ENCODE measurements at places on chromosomes 3 and 15.

DNA sequence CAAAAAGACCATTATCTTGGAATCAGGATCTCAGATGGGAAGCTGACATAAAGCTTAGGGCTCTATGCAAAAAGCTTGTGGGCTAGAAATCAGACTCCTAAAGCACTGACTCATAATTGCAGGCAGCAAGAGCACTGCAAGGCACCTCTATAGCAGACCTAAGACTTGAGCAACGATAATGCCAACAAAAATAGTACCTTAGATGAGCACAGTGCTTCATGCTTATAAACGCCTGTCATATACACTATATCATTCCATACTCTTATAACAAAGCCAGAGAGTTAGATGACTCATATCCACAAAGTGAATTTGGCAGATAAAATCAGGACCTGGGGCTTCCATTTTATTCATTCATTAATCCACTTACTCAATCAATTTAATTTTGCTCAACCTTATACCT lies 560.8 kb downstream of the MCTP2 start:
- DNase-seq = no peak

GRCh38 chr3:122785231-122785630 lies 8.4 kb downstream of the HSPBAP1 start:
- DNase-seq = no peak

GRCh38 chr3:150960708-150961684 lies 11.5 kb downstream of the CLRN1 start:
- no peak for DNase-seq

DNA sequence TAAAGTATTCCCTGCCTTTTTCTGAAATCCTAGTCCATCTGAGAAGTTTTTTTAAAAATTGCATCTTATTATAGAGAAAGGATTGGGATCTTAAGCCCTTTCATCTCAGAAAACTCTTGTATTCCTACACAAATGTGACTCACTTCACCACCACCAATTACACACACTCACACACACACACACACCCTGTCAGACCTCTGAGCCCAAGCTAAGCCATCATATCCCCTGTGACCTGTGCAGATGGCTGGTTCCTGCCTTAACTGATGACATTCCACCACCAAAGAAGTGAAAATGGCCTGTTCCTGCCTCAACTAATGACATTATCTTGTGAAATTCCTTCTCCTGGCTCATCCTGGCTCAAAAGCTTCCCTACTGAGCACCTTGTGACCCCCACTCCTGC lies 1181.9 kb downstream of the ROBO2 start:
- no peak for DNase-seq

- DNase-seq = no peak
Measured at GRCh38 chr3:94429517-94429916, 366.7 kb downstream of the NSUN3 start.

DNA sequence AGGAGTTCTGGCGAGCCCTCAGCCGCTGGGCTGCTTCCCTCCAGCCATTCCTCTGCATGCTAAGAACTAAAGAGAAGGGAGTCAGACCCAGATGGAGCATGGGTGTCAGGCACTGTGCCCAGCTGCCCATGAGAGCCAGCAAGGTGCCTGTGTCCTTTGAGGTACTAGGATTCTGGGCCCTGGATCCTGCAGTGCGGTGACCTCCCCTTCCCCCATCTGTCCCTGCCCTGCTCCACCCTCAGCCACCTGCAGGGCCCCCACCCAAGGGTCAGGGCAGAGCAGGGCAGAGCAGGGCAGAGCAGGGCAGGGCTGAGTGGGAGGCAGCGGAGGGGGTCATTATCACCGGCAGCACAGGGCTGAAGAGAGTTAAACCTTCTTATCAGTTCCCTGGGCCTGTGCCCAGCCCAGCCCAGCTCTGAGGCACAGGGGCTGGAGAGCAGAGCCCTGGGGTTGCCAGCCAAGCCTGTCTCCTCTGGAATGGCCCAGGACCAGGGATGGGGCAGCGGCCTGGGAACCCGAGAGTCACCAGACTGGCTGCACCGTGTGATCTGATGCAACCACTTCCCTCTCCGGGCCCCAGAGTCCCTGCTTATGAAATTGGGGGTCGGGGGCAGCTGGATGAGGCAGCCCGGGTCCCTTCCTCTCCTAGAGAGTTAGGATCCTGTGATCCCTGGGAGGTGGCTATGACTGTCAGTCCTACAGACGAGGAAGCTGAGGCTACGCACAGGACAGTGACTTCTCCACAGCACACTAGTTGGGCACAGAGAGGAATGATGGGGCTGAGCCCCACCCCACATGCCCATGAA lies 17.3 kb downstream of the ZDHHC19 start:
- DNase-seq = no peak

DNA sequence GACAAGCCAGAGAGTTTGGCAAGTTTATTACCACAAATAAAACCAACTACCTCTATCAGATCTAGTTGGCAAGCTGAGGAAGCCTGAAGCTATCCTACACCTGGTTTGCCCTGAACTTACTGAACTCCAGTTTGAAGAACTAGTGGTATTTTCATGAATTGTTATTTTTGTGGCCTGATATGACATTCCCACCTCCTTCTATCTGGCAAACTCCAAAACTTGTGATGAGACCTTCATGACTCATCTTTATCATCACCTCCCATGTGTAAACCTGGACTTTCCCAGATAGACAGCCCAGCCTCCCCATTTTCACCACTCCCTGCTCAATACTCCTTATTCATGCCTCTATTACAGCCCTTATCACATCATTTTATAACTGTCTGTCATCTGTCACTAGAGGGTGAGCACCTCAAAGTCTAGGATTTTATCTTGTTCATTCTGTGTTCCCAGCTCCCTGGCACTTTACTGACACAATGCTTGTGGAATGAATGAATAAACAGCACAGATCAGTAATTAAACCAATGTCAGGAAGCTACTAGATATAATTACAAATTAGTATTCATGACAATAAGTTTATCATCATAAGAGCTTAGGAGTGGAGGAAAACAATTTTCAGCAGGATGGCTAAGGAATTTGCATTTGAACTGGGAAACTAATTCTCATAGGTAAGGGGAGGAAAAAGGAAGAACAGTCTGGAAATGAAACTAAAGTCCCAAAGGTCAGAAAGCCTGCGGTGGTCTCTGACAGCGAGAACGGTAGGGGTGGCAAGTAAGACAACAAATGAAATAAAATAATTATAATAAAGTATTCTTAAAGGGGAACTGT lies 13.2 kb upstream of the TRANK1 start:
- no peak for DNase-seq

- no peak for DNase-seq
Measured at GRCh38 chr3:67526246-67526645, 128.2 kb downstream of the SUCLG2 start.

GRCh38 chr3:32440611-32441350 lies 49.1 kb downstream of the CMTM7 start:
- DNase-seq = no peak

- DNase-seq = no peak
Measured at GRCh38 chr15:29560896-29561295, 261.4 kb downstream of the TJP1 start.

DNA sequence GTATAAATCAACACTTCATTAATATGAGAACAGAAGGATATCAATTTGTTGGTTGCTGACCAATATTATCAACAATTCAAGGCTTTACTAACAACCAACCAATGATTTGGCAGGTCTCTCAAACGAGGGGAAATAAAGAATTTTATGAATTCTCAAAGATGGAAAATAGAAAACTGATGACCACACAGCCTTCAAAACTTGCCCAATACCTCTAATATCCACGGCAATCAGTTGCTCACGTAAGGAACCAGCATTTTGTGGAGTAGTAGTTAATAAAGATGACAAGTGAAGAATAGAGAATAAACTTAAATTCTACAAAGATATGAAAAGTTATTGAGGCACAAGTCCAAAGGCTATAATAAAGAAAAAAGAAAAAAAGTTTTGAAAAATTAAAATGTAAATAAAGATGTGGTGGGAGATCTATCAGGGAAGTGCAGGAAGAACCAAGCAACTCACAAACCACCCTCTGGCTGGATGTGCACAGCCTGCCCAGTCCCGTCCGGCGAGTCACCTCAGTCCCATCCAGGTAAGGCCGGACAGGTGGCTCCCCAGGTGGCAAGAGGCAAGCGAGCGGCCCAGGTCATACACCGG lies 808 bp downstream of the GK5 start:
- DNase-seq = no peak

DNA sequence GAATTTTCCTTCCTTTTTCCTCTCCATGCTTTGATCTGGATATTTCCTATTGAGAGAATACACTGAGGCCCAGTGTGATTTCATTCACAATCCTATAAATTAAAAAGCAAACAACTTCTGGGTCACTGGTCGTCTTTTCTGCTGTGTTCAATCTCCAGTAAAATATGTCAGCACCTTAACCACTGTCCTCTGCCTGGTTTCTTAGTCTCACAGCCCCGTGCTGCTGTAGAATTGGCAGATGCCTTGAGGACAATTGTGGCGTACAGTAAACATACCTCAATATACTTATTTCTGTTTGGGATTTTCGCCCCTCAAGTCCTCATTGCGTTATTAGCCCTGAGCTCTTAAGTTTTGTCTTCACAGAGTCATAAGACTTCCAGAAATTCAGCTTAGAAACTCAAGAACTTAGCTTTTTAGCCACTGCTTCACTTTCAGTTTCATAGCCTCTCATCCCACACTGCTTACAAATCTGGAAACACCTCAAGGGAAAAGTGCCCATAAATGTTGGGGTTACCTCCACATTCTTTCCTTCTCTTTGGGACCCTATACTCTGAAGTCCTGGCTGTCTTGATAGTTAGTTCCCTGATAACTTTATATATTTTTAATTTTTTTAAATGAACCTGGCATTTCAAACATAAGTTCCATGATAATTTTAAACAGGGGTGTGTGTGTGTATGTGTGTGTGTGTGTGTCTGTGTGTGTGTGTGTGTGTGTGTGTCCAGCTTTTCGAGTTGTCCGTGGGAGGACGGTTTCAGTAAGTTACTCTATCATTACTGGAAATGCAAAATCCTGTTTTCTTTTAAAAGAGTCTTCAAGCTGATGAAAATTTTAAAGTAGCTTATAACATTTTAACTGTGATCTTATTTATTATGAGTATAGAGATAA lies 238.4 kb upstream of the CTDSPL start:
- no peak for DNase-seq

DNA sequence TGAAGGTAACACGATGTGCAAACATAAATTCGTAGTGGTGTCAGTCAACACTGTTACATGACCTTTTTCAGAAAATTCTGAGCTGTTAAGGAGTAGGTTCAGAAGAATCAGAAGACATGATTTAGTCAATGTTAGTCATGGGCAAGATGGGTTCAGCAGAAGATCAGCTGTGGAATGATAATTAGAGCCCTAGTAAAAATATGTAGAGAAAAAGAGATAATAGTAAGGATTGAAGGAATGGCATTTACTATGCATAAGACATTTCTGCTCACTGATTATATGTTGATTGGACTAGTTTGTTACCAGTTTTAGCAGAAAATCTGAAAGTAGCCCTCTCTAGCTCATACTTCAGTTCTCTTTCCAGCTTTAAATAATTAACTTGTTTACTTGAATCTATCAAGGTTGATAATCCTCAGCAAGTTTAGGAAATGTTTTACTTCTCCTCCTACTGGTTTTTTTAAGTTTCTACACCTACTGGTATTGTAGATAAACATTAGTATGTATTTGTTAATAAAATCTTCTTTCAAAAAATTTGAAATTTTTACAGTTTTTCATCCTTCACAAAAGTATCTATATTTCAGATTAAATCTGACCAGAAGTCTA lies 98.6 kb downstream of the ALCAM start:
- no peak for DNase-seq

GRCh38 chr15:42053914-42054313 lies 33.1 kb upstream of the PLA2G4E start:
- DNase-seq = no peak

- no peak for DNase-seq
Measured at GRCh38 chr3:164723396-164723795, 354.9 kb downstream of the SI start.

GRCh38 chr3:3065876-3066275 lies 44.3 kb downstream of the IL5RA start:
- DNase-seq = no peak

DNA sequence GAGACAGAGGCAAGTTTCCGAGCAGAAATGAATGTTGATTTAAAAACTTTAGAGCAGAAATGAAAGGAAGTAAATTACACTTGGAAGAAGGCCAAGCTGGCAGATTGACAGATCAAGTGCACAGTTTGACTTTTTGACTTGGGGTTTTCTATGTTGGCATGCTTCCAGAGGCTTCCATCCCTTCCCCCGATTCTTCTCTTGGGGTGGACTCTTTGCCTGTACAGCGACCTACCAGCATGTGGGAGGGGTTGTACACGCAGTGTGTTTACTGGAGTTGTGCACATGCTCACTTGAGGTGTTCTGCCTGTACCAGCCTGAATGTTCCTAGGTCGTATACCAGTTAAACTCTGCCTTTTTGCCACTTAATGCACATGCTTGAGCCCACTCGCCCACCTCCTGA lies 701.5 kb upstream of the GBE1 start:
- DNase-seq = no peak

- no peak for DNase-seq
Measured at GRCh38 chr3:31589228-31589627, 56.5 kb downstream of the STT3B start.

DNA sequence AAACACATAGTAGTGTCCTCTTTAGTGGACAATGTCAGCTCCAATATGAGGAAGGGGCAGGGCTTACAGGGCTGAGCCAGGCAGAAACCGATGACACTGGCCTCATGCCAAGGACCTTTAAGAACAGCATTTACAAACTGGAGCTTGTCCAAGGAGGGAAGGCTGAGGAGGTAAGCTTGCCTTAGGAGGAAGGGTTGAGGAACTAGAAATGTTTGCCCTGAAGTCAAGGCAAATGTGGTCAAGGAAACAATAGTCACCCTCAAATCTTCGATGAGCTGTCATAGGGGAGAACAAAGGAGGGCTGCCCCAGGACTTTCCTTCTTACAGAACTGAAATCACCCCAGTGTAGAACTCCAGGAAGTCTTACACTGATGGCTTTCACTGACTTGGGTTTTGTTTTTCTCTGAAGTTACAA lies 136.4 kb downstream of the LIPC start:
- DNase-seq = no peak

- no peak for DNase-seq
Measured at GRCh38 chr3:37455181-37455580, 280.8 kb upstream of the LRRFIP2 start.

DNA sequence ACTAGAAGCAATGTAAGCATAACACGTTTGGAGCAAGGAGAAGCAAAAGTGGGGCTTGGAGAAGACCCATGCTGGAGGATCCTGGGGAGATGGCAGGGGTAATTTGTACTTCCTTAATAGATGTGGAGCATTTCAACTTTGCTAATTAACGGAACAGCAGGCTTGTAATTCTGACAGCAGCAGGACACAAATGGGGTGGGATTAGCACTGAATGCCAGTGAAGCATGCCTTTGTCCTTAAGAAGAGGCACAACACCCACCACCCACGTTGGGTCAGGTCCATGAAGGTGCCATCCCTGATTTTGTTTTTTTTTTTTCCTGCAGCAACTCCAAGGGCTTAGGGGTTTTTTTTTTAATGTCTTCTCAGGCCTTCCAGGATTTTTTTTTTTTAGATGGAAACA lies 231.9 kb upstream of the ROPN1 start:
- DNase-seq = no peak

GRCh38 chr3:194189243-194189791 lies 53.4 kb downstream of the HES1 start:
- DNase-seq = no peak

Data from stimulated activated CD8-positive, alpha-beta memory T cell treated with anti-CD3 and anti-CD28 coated beads, Interleukin-7, amount 100 ng/mL, for 48 hours (primary cell).